ENCODE measurements at places on chromosomes 16 and 17.

- DNase-seq, result peak; percentile 81
These were observed 906 bp downstream of the RBL2 start for GRCh38 chr16:53435066-53435688.

- DNase-seq, result no peak
These were observed 27.2 kb downstream of the NPLOC4 start for GRCh38 chr17:81609541-81610311.

DNA sequence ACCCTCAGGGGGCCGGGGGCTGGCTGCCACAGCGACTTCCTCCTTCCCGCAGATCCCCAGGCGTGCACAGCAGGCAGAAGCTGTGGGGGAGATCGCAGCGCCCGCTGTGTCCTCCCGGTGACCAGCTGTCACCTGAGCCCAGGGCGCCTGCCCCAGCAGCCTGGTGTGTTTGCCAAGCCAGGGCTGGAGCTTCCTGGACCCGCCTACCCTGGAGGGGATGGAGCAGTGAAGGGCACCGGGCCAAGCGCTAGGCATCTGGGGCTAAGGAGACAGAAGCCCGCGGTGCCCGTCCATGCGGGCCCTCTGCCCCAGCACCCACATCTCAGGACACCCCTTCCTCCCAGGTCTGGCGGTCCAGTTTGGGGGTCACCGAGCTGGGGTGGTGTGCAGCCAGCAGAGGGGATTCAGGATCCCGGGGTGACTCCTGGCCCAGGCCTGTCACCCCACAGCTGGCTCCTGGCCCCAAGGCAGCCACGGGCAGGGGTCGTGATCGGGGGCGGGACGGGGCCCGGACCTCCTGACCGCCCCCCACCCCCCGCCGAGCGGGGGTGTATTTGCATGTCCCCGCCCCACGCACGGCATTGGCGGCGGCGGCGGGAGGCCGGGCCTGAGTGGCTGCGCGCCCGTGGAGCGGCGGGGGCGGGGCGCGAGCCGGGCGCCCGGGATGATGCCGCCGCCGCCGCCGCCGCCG is at the start of gene RAB26:
TSS of gene RAB26 (plus strand) at position 645 of the 691 bp plus-strand sequence. CDS start 159 bp downstream, outside the sequence.
- peak; percentile 53 for DNase-seq

DNA sequence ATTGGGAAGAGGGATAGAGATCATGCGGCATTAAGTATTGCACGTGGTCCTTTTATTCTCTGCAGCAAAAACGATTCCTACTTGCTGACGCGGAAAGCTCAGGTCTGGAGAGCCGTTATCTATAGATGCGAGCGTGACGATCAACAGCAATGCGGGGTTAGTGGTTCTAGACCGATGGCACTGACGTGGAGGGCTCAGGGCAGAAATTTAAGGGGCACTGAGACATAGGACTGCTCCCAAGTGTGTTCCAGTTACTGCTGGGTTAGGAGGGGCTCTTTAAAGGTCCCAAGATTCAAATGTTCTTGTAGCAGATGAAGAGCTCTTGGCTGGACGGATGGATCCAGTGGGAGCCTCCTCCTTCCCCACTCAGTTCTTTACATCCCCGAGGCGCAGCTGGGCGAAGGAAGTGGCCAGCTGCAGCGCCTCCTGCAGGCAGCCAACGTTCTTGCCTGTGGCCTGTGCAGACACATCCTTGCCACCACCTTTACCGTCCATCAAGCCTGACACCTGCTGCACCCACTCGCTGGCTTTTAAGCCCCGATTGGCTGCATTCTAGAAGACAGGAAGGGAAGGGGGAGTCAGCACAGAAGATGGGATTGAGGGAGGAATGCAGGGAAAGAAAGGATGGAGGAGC is 732 bp upstream of the EXOSC6 start:
- peak; percentile 14 for DNase-seq
